Activated CD8-positive, alpha-beta memory T cell treated with anti-CD3 and anti-CD28 coated beads, Interleukin-2, amount 10 ng/mL, durations not matched to agents 7 days and 5 days (primary cell): ENCODE measurements at places on chromosomes 3 and 15.

GRCh38 chr15:72197460-72198355 lies at the start of gene GRAMD2A:
GRAMD2A (minus strand) TSS chr15:72197787.
- DNase-seq: no peak
- peaks cover 10% of the 10 kb centered on the region for H3K4me1 ChIP-seq
- H3K36me3 ChIP-seq: peaks cover 43% of the 10 kb centered on the region
- H3K27ac ChIP-seq: peak within 1 kb of the TSS; percentile 15

- H3K27me3 ChIP-seq: no peaks in the 10 kb centered on the region
- H3K4me3 ChIP-seq: no peak overlapping the region
- H3K27ac ChIP-seq: no peak overlapping the region
- H3K4me1 ChIP-seq: no peaks in the 10 kb centered on the region
Observed at GRCh38 chr15:47565949-47566348, 151.4 kb upstream of the SEMA6D start.

DNA sequence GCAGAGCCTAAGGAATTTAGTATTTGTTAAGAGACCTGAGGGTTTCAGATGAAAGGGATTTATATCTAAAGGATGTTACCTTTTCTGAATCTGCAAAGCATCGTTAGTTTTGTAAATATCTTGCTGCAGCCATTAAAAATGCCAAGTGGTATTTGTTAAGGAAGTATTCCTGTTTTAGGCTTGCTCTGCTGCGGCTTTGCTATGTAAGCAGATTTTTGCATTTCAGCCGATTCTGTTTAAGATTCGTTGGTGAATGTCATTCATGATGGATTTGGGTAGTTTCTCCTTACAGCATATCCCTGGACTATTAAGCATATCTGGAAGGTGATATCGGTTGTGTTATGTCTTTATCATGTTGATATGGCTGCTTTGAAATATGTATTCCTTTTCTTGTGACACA lies 1.0 kb downstream of the USP8 start:
- H3K27ac ChIP-seq: peak overlapping the region; percentile 93
- H3K36me3 ChIP-seq: peaks cover 14% of the 10 kb centered on the region
- peak overlapping the region; percentile 96 for H3K4me3 ChIP-seq
- H3K27me3 ChIP-seq: no peaks in the 10 kb centered on the region
- DNase-seq: no peak

- no peak for DNase-seq
- peaks cover 3% of the 10 kb centered on the region for H3K27me3 ChIP-seq
- no peak overlapping the region for H3K27ac ChIP-seq
- H3K36me3 ChIP-seq: no peaks in the 10 kb centered on the region
- H3K4me3 ChIP-seq: no peak overlapping the region
Observed at GRCh38 chr15:78251136-78251535, 13.2 kb upstream of the DNAJA4 start.

GRCh38 chr3:117748131-117748530 lies 1038.6 kb downstream of the TUSC7 start:
- H3K36me3 ChIP-seq: no peaks in the 10 kb centered on the region
- no peak for DNase-seq
- no peak overlapping the region for H3K27ac ChIP-seq
- H3K4me1 ChIP-seq: no peaks in the 10 kb centered on the region
- H3K27me3 ChIP-seq: no peaks in the 10 kb centered on the region

- no peak overlapping the region for H3K27ac ChIP-seq
- DNase-seq: no peak
- peaks cover 64% of the 10 kb centered on the region for H3K36me3 ChIP-seq
- H3K4me1 ChIP-seq: peaks cover 13% of the 10 kb centered on the region
- H3K27me3 ChIP-seq: no peaks in the 10 kb centered on the region
Observed at GRCh38 chr3:122615303-122615702, 37.9 kb downstream of the PARP15 start.

DNA sequence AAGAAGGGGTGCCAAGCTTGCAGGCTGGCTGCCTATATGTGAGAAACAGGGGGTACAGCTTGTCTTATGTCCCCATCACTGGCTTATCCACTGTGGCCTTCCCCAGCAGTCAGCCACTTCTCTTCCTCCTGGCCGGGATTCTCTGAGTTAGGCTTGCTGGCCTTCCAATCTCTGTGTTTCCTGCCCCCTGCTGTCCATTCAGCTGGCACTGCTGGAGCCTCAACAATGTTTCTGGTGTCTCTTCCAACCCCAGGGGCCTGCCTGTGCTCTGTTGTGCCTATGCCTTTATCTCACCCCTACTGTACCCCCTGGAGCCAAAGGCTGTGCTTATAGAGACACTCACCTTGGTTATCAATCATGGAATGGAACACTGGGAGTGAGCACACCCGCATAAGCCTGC lies 36.5 kb downstream of the ANAPC13 start:
- DNase-seq: no peak
- H3K27me3 ChIP-seq: peaks cover 38% of the 10 kb centered on the region
- no peaks in the 10 kb centered on the region for H3K36me3 ChIP-seq

DNA sequence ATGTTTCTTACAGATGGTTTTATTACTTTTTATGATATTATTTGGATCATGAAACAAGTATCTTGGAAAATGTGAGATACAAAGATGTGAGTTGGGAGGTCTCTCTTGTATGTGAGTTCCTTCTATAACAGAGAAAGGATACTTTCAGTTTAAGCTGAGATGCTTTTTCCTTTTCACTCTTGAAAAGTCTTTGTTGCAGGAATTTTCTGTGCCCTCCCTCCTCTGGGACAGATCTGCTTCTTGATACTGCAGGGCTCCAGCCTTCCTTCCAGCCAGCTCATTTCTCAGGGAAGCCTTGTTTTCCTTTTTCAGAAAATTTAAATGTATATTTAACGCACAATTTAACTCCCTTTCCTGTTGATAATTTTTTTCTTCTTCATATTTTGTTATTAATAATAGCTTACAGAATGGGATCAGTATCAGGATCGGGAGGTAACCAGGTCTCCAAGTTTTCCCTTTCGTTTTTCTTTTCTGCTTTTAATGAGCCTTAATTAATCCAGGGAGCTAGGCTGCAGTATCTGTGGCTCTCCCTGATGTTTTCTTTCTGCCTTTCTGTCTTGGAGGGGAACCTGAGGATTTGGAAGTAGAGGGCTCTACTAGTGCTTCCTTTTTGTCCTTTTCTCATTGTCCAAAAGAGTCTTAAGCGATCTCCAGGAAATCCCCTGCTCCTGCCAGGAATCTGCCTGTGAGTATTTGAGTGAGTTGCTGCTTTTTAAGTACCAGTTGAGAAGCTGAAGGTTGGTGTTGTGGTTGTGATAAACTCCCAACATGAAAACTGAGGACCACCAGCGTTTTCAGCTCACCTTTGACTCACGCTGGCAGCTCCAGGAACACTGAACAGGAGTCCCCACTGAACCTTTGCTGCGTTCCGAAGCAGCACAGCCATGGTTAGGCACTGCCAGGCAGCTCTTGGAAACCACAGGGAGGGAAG lies 105.7 kb downstream of the IGF1R start:
- H3K4me3 ChIP-seq: no peak overlapping the region
- no peak overlapping the region for H3K27ac ChIP-seq
- no peak for DNase-seq
- H3K27me3 ChIP-seq: no peaks in the 10 kb centered on the region
- H3K4me1 ChIP-seq: peaks cover 2% of the 10 kb centered on the region
